ENCODE measurements at places on chromosomes 11 and 22.

DNA sequence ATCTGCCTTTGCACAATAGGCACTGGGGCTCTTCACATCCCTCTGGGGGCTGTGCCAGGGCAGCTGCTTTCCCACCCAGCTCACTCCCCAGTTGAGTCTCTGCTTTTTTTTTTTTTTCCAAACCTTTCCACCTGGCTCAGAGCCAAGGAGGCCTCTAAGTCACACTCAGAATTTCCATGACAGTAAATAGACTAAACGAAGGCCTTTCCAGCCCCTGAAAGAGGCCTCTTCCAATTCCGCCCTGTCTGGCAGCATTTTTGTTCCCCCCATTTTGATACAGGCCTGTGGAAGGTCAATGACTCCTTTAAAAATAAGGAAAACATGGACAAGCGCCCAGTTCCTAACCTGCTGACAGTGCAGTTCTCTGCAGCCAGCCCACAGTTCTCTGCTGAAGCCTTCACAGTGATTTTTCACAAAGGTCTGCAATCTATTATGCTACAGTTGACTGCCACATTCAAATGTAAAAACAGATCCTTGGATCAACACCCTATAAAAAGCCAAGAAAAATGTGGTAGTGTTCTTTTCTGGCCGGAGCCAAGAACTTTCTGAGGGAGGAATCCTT is 107.5 kb upstream of the SESN3 start:
- DNase-seq, result peak; percentile 55

DNA sequence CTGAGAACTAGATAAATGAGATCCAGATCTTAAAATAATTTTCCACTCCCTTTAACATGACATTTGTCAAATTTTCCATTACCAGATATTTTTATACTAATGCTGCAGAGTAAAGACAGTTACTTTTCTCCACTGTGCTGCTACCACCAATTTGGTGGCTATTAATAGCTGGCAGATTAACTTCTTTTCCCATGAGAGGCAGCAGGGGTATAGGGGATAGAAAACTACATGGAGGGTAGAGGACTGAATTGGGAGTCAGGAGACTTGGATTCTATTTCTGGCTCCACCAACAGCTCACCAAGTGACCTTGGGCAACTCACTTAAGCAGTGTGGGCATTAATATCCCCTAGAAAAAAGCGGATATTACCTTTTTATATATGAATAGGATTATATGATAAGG is 69.2 kb downstream of the KIF18A start:
- DNase-seq, result peak; percentile 10

- no peak for DNase-seq
These were observed 18.9 kb downstream of the SHISAL1 start for GRCh38 chr22:44293876-44294275.

GRCh38 chr11:20363149-20363499 is 390 bp upstream of the HTATIP2 start:
- no peak for DNase-seq

DNA sequence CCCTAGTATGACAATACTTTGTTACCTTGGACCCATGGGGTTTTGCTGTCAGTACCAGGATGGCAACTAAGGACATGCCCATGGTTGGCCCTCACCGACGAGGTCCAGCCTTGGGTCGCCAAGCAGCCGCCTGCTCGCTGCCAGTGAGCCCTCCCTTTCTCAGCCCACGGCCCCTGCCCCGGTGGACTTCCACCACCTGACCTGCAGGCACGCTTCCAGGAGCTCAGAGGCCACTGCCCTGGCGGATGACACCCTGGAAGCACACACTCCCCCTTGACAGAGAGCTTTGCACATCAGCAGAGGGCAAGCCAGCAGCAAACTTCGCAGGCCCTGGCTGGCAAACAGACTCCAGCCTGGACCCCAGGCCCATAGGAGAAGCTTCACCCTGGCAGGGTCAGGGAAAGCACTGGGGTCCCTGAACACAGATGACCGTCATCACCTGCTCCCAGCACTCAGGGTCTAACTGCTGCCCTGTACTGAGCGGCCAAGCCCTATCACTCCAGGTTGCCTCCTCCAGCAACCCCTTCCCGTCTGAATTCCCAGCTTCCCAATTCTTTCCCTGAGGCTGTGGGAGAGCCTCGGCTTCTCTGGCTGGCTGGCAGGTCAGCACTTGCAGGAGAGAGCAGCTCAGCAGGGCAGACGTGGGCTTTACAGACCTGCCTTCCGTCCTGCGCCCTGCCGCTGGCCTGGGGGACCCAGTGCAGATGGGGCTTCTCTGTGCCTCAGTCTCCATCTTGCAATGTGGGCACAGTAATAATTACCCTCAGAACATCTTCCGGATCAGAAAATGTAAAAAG is 2.7 kb upstream of the PPARA start:
- no peak for DNase-seq

GRCh38 chr11:111469200-111469599 is 43.0 kb downstream of the BTG4 start:
- DNase-seq, result peak; percentile 53

All from EH (cell line).